Stimulated activated CD8-positive, alpha-beta memory T cell treated with anti-CD3 and anti-CD28 coated beads, Interleukin-4, amount 100 ng/mL, for 1 hour (primary cell): ENCODE measurements at places on chromosomes 2 and 18.

DNA sequence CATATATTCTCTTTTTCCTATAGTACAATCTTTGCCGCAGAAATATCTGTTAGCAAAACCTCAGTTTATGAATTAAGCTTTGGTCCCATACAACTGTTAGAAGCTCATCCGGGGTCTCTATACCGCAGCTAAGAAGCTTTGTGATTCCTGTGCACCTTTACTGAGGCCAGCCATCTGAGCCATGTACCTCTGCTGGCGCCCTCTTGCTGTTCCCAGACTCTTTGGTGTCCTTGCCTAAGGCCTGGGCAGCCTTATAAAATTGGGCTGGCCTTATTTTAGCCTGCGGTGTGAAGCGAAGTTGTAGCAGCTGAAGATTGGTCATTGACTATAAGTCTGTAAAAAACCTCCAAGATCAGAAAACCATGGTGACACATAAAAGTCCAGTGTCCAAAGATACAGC is 1135.1 kb upstream of the CHAC2 start:
- no peak for DNase-seq

- DNase-seq: no peak
Observed at GRCh38 chr2:241812730-241813643, 4.0 kb downstream of the NEU4 start.

DNA sequence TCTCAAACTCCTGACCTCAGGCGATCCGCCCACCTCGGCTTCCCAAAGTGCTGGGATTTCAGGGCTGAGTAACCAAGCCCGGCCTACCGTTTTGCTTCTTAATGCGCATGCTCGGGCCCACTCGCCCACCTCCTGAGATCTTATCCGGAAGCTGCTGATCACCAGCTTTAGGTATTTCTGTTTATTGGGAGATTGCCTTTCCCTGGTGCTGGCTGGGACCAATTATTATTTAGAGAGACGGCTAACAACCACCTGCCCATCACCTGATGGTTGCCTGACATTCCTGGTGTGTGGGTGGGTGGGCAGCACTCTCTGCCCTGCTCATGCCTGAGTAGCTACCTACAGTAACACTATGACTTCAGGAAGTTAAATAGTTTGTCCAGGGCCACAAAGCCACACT is 56.3 kb upstream of the ZNF532 start:
- DNase-seq: no peak

DNA sequence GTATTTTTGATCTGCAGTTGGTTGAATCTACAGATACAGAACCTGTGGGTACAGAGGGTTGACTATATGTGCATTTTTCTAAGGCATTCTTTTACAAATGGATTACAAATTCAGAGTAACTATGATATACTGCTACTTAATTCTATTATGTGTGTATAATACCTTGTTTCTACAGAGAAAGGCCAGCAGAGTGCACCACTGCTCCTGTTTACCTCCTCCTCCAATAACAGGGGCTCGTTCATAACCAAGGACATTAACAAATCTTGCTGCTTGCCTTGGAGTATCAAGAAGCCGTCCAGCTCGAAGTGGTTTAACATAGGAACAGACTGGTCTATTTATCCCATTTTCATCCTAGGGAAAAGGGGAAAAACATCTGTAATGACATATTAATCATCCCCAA is 16.4 kb downstream of the CEP76 start:
- DNase-seq: no peak

DNA sequence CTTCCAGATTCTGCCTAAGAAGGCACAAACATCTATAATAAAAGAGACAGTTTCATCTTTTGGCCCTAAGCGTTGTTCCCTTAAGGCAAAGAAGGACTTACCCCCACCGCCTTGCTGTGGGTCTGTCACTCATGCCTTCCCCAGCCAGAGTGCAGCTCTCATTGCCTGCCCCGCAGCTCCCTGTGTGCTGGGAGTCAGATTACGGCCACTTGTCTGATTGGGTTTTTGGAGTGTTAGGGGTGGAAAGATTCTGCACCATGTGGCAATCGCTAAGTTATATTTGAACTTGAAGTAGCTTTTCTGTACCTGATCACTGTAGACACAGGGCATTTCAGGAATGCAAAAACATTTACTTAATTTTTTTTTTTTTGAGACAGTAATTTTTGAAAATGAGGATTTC is at the start of gene AQP4:
AQP4 (minus strand) TSS at position 151 of the 400 bp plus-strand sequence; CDS start at position 133, 18 bp downstream.
- DNase-seq: no peak

GRCh38 chr18:48116873-48117630 is 186.6 kb upstream of the SMAD2 start:
- DNase-seq: no peak

GRCh38 chr2:88690591-88691338 is 708 bp upstream of the RPIA start:
- DNase-seq: no peak
